ENCODE measurements at places on chromosomes 16 and 17.

- DNase-seq, result no peak
These were observed 15.0 kb downstream of the PITPNC1 start for GRCh38 chr17:67392111-67392510.

- no peak for DNase-seq
These were observed 1.8 kb downstream of the PRSS22 start for GRCh38 chr16:2856061-2856670.

DNA sequence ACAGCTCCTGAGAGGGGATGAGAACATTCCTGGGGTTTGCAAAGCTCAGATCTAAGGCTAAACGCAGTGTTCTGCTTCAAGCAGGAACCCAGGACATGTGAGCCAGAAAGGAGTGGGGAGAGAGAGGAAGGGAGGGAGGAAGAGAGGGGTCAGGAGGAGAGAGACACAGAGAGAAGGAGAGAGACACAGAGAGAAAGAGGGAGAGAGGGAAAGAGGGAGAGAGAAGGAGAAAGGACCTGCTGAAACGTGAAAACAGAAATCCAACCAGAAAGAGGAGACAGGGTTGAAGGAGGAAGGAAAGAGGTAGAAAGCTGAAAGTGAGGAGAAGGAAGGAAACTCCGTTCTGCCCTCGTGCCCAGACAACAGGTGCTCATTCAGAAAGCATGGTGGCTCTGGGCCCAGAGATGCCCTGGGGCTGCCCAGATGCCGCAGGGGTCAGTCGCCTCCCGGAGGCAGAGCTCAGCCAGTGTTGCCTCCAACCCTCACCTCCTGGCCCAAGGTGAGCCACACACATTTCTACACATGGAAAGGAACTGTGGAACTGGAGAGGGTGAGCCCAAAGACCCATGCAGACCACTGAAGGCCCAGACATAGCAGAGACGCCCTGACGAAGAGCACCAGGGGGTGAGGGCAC, 49.0 kb upstream of the ENPP7 start:
- DNase-seq, result no peak

DNA sequence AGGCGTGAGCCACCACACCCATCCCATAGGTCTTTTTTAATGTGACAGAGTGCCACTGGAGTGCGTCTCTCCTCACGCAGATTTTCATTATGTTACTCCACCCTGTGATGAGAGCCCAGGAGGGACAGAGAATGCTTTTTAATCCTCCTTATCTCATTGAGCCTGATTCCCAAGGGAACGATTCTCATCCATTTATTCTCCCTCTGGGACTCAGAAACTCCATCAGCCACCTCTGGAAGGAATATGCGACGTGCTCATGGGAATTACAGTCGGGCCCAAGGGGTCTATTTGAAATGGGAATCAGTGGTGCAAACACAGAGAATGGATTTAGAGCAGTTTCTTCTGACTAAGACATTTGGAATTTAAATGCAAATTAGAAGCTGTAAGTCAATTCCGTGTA, 155.9 kb upstream of the HSBP1 start:
- DNase-seq, result no peak

- no peak for DNase-seq
These were observed 1.4 kb upstream of the RHBDL3 start for GRCh38 chr17:32264140-32264799.

GRCh38 chr17:61081959-61082358, 317.7 kb upstream of the TBX2 start:
- DNase-seq, result no peak

- peak; percentile 61 for DNase-seq
These were observed 33.4 kb downstream of the CDK5R1 start for GRCh38 chr17:32520104-32520701.

DNA sequence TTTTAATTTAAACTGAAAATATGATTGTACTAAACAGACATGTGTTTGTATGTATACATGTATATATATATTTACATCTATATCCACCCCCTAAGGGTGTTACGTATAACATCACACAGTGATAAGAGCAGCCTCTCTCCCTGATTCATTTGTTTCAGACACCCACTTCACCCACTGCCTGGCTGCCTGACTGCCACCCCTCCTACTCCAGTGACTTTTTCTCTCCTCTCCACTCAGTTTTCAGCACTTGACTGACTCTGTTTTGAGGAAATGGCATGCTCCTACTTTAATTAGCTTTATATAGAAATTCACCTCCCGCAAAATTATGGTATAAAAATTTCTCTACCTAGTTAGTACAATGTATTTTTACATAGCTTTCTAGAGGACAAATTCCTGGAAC, 20.0 kb downstream of the BFAR start:
- DNase-seq, result no peak

- DNase-seq, result no peak
These were observed 72.5 kb upstream of the CBX4 start for GRCh38 chr17:79911430-79912399.

- no peak for DNase-seq
These were observed 656.4 kb upstream of the CDH8 start for GRCh38 chr16:62692685-62693084.

DNA sequence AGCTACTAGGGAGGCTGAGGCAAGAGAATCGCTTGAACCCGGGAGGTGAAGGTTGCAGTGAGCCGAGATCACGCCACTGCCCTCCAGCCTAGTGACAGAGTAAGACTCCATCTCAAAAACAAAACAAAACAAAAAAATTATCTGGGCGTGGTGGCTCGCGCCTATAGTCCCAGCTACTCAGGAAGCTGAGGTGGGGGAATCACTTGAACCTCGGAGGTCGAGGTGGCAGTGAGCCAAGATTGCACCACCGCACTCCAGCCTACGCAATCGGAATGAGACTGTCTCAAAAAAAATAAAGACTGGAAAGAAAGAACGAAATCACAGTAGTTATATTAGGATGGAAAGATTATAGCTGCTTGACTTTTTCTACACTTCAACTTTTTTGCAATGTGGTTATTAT, 18.9 kb downstream of the COG1 start:
- no peak for DNase-seq

- no peak for DNase-seq
These were observed 55.2 kb upstream of the GOT2 start for GRCh38 chr16:58789351-58789750.

- no peak for DNase-seq
These were observed 17.1 kb downstream of the BFAR start for GRCh38 chr16:14649816-14650215.

DNA sequence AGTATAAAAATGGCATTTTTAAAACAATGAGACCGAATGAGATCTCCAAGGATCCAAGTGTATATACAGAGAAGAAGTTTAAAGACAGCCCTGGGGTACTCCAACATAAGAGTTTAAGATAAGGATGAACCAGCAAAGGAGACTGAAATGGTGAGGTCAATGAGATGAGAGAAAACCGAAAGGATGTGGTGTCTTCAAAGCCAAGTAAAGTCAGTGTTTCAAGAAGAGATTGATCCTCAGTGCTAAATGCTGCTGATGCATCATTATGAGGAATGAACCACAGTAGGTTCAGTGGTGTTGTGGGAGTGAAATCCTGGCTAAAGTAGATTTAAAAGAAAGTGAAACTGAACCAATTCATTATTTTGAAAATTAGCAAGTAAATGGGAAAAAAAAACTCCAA, 38.1 kb upstream of the NLK start:
- DNase-seq, result no peak

GRCh38 chr17:81173762-81174155, 7.7 kb upstream of the AATK start:
- no peak for DNase-seq

- peak; percentile 60 for DNase-seq
These were observed 939 bp downstream of the BCL6B start for GRCh38 chr17:7023576-7024401.

DNA sequence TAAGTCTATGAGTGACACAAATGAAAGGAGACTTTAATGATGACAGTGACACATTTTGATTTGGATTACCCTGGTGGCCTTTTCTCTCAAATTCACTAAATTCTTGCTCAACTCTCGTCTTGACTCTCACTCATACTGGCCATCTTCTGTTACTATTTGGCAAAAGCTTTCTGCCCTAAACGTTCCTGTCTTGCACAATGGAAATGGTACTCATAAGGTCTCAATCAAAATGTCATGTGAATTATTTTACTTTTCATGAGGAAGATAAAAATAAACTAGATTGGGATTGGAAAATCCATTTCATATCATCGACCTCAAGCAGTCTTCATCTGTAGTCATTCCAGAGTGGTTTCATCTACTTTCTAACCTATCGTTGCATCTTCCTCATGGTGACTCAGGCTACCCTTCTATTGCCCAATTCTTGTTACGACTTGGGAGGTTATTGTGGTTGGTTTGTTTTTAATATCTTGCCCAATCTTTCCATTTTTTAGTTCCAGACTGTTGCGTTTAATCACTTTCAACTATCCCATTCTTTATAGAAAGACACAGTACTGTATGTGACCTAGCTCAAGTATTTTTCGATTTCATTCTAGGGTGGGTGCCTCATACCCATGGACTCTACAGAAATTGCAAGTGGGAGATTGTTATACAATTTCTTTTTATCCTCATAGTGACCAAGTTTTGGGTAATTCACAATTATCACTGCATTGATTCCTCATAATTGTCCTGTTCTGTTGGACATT, 317.2 kb upstream of the KCNJ16 start:
- peak; percentile 89 for DNase-seq

DNA sequence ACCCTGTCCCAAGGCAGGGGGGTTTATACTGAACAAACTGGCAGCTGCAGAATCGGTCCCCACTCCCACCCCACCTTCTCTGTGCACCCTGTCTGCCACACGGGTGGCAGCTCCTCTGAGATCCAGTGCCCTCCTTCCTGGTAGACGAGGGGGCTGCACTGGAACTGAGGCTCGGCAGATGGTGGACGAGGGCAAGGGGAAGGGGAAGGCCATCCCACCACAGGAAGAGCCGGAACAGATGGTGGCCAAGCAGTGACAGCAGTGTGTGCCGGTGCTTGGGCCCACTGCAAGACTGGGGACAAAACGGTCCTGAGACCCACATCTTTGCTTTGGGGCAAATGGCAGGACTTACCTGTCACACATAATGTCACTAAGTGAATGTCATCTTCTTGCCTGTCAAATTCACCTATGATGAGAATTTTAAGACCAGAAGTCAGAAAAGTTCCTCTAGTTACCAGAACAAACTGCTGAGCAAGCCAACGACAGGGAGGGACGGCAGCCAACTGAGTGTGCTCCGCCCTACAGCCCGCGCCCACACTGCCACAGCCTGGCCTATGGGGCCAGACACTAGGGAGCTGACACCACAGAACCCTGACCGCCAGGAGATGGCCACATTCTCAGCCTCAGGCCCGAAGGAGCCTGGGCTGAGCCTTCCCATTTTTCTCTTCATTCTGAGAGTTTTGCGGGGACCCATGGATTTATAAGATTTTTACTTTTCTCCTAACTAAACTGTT, 14.4 kb downstream of the NTAN1 start:
- peak; percentile 48 for DNase-seq

DNA sequence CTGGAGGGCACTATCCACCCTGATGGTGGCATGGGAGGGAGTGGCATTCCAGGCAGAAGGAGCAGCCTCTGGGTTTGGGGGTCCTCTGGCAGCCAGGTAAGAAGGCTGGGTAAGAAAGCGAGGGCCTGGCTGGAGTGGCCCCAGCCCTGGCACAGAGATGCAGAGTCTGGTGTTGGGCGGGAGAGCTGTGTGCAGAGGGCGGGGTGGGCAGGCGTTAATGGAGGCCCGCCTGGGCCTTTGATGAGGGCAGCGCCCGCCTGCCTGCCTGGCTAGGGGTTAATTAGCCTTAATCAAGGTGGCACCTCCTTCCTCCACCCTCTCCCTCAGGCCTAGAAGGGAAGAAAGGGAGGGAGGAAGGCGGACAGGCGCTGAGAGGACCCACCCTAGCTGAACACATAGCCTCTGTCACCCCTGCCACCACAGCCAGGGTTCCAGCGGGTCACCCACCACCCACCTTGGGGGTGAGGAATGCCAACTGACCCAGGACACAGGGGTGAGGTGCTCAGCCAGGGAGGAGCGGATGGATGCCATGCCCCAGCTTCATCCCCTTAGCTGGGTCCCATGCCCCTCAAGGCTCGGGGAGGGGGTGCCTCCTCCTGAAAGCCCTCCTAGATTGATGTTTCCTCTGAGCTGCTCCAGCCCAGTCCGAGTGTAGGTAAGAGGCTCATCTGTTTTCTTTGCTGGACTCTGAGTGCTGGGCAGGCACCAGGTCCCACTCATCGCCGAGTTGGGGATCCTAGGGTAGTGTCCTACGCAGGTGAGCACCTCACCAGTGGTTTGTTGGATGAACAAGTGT, 13.4 kb upstream of the FAM83G start:
- no peak for DNase-seq

- peak; percentile 27 for DNase-seq
These were observed 22.3 kb downstream of the SEZ6 start for GRCh38 chr17:28983286-28984230.

GRCh38 chr17:28046034-28046825, 3.8 kb downstream of the NLK start:
- no peak for DNase-seq

Data from LHCN-M2 (cell line).